Psoas muscle (tissue), 8 donors: ENCODE measurements at places on chromosomes 7 and 10.
A peak's percentile ranks its signal among the peaks of the same experiment; 100 is the strongest.

DNA sequence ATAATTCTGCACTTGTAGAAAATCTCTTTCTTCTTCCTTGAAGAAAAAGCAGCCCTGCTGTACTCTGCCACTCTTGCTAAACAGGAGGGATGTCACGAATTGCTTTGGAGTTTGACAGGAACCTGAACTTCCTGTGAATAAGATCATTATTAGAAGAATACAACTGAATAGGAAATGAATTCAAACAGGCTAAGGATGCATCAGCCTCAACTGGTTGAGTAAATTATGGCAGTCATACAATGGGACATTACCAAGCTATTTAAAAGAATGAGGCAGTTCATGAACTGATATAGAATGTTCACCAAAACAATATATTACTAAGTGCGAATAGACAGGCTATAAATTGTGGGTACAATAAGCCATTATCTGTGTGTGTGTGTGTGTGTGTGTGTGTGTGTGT lies 97.1 kb upstream of the DOCK1 start:
- no peak for DNase-seq

DNA sequence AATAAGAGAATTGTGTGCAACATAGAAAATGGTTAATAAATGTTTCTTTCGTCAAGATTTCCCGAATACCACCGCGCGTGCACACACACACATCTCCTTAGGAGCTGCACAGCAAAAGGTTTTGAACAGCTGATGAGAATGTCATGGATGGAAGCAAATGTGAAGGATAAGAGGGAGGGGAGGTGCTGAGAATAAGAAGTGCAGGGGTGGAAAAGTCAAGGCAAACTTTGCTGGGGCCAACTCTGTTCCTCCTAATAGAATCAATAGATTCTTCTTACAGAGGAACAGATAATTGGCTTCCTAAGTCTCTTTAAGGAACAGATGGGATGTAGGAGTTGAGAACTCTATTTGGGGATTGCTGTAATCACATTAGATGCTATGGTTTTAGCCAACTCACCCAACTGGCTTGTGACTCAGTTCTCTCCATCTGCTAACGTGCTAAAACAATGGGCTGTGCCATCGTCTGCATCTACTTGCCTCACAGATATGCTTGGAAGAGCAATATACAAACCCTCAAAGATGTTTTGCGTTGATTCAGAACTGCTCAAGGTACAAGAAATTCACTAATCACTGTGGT lies 408.2 kb upstream of the CELF2 start:
- DNase-seq, result no peak

GRCh38 chr7:143960813-143961610 lies 6.4 kb downstream of the OR2F1 start:
- no peak for DNase-seq

DNA sequence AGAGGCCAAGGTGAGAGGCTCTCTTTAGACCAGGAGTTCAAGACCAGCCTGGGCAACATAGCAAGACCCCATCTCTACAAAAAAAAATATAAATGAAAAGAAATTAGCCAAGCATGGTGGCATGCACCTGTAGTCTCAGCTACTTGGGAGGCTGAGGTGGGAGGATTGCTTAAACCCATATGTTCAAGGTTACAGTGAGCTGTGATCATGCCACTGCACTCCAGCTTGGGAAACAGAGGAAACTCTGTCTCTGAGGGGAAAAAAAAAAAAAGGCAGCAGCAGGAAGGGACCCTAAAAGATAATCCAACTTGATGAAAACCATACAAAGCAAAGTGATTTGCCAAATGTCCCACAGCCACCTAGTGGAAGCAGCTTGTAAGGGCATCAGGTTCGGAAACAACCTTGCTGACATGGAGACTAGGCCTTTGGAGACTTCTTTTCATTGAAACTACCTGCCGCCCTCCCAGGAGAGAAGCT lies 15.6 kb upstream of the PBLD start:
- DNase-seq, result no peak

- DNase-seq, result no peak
Measured at GRCh38 chr7:45484094-45484493, 90.1 kb upstream of the ADCY1 start.

DNA sequence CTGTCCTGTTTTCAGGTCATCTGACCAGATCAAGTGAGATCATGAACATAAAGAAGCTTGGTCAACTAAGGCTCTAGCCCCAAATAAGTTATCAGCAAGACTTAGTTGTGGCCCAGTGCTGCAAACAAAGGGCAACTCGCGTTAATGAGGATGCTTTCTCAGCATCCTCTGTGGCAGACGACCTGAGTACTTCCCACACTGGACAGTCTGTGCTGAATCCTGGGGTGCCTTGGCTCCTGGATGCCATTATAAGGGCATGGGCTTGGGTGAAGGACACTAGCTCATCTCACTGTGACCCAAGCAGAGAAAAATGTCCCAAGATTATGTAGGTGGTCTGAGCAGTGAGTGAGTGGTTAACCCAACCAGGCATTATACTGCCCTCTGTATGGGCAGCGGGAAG lies 13.9 kb downstream of the CPA5 start:
- DNase-seq, result no peak

DNA sequence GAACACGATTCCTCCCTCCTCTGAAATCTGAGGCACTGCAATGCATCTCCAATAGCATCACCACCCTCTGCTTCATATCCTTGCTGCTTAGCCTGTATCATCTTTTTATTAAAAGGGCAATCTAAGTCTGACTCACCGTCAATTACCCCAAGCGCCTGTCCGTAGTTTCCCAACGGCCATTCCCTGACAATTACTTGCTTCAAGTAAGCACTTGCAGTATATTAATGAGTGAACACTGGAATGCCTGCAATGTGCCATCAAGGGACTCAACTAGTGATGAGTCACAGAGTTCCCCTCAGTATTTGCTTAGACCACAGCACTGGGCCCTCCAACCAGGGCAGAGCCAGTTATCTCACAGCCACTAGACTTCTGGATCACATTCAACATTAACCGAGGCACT lies 19.5 kb upstream of the PPP1R3C start:
- no peak for DNase-seq

DNA sequence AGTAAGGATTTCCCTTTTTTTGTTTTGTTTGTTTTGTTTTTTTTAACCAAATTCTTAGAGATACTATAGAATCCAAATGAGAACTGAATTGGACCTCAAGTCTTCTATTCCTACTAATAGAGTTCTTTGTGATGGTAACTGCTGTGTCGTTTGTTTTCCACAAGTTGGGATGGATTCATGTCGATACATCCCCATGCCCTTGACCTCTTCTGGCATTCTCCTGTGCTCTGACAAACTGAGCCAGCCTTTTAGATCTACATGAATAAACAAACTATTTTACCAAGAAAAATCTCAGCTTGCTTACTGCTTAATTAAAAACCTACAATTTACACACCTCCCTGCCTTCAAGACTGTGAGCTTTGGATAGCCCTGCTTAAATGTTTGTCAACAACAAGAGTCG lies 3.9 kb downstream of the ZNF22 start:
- no peak for DNase-seq

- DNase-seq, result peak; percentile 56
Measured at GRCh38 chr7:128890306-128891109, 20.0 kb downstream of the KCP start.

GRCh38 chr7:66125052-66125694 lies 10.5 kb downstream of the CRCP start:
- no peak for DNase-seq

GRCh38 chr10:63707254-63707910 lies 186.2 kb downstream of the REEP3 start:
- DNase-seq, result no peak

DNA sequence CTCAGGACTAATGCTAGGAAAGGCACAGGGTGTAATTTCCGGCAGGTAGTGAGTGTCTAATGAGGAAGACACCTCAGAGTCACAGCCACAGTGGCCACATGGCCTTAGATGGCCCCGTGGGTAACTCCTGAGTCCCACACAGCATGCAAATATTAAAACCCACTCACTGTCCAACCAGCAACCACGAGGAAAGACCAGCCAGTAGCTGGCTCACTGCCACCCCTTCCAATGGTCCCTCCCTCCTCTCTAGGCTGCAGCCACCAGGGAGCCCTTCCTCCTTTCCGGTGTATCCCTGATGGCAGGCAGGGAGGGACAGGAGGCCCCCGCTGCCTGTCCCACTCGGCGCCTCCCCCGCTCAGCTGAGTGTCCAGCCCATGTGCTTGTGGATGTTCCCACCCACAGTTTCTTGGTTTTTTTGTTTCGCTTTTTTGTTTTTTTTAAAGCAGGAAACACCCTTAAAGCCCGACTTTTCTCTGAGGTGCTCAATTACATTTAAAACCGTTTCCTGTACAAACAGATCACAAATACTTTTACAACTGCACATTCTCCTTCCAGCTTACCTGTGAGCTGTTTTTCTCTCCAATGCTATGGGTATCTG lies 9.2 kb downstream of the BNIP3 start:
- peak; percentile 60 for DNase-seq

DNA sequence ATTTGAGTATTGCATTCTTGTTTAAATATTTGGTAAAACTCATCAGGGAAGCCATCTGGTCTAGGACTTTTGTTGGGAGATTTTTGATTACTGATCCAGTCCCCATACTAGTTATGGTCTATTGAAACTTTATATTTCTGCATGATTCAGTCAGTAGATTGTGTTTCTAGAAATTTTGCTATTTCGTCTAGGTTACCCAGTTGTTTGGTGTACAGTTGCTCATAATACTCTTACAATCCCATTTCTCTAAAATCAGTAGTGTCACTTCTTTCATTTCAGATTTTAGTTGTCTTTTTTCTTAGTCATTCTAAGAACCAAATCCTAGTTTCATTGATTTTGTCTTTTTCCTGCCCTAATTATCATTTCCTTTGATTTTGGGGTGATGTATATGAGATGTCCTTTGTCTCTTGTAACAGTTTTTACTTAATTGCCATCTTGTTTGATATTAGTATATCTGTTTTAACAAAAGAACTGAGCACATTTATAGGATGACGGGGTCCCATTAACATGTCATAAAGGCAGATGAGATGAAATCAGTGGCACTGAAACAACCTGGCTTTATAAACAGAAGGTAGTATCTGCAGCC lies 7.9 kb downstream of the MALSU1 start:
- DNase-seq, result no peak

GRCh38 chr7:135386776-135387175 lies 123.1 kb downstream of the CNOT4 start:
- no peak for DNase-seq

- DNase-seq, result peak; percentile 30
Measured at GRCh38 chr7:824081-824480, 8.2 kb upstream of the SUN1 start.

GRCh38 chr10:78853864-78854263 lies 214.9 kb upstream of the ZMIZ1 start:
- DNase-seq, result no peak

- DNase-seq, result no peak
Measured at GRCh38 chr7:99372275-99373090, 2.0 kb upstream of the ARPC1B start.

DNA sequence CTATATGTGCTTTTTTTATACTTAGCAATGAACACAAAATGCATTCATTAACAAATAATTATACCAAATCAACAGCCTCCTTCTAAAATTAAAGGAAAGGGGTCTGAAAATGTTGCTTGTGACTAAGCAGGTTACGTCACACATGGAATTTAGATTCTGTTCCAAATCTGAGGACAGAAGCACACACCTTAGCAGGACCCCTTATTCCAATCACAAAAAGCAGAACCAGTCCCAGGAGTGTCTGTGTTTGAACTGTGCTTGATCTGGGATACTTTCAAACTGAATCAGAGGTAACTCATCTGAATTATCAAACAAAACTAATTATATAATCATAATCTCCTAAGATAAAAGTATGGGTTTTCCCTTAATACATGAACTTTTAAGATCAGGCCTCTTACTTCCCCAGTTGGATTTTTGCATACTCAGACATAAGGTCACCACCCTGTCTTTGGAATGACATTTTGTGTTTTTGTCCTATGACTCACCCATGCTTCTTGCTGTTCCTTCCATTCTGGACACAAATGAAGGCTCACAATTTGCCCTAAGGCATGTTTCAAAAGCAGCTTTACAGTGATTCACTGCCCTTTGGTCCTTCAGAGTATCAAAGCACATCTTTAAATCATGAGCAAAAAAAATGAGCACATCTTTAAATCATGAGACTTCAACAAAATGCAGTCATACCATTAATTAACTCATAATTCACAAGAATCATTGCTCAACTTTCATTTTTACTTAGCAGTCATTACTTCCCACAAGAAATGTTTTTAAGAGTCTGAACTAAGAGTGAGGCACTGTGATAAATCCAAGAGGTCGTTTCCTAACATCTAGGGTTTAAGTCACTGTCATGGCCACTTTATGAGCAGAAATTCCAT lies 35.5 kb downstream of the SEMA3C start:
- no peak for DNase-seq

DNA sequence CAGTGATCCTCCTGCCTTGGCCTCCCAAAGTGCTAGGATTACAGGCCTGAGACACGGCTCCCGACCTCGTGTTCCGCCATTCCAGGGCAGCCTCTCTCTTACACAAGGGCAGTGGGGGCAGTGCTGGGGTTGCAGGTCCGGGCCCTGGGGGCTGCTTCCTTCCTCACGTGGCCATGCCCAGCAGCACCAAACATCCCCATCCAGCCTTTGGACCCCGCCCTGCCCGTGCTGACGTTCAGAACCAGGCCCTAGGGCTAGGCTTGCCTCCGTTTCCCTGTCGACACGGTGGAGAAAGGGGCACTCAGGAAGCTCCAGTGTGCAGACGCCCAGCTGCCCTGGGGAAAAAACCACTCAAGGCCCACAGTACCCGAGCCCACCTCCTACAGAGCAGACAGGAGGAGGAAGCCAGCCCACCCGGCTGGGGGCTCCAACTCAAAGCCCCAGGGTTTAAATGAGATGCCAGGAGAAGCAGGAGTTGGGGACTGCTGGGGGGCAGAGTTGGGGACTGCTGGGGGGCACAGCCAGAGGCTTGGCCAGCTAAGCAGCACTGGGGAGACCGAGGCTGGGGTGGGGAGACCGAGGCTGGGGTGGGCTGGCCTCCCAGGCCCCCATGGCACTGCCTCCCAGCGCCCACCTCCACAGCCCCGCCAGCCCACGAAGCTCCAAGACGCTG lies 35.9 kb downstream of the ADAP1 start:
- DNase-seq, result peak; percentile 25

DNA sequence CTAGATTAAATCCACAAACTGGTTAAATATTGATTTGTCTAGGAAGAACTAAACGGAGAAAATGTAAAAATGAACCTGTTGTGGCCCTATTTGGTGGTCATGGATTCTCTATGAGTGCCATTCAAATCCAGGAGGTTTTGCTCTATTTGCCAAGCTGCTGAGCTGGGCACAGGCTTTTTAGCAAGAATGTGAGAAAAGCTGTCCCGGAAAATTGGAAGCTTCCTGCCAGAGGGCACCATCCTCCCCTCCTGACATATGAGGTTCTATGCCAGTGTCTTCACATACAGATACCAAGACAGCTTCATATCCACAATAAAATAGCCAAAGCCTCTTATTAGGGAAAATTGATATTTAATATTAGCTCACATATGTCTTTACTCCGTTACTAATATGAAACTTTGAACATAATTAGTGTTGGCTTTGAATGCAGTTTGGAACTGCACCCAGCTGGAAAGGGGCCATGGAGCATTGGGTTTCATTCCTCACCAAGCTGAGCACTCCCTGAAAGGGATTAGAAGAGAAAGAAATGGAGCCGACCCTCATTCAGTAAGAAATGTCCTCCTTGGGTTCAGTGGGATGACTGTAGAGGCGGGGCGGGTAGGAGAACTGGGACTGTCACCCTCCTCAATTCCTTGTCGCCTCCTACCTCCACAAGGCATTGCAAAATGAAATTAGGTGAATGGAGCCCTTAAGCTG lies 47.8 kb downstream of the NRCAM start:
- no peak for DNase-seq
